ENCODE measurements at places on chromosomes 2 and 18. TPM values are rescaled to one million over a fixed set of nuclear protein-coding genes. Genes with fewer than 3 reads are reported as not detected.

TTN gene
- not detected for total RNA-seq

CYP26B1 gene
- 0.32 TPM for total RNA-seq

IMPACT gene
- total RNA-seq: 61.5 TPM

DNAJC5G gene
- not detected for total RNA-seq

REG3A gene
- not detected for total RNA-seq

RPIA gene
- 3.0 TPM for total RNA-seq

MATN3 gene
- 0.25 TPM for total RNA-seq

BMP10 gene
- total RNA-seq: not detected

NR4A2 gene
- 1.1 TPM for total RNA-seq

CGREF1 gene
- total RNA-seq: 19.2 TPM

OXER1 gene
- total RNA-seq: not detected

GALNT3 gene
- not detected for total RNA-seq

FRZB gene
- 0.32 TPM for total RNA-seq

IFIH1 gene
- 1.6 TPM for total RNA-seq

C1QL2 gene
- total RNA-seq: not detected

RAB1A gene
- 120 TPM for total RNA-seq

VIT gene
- total RNA-seq: not detected

PRKAG3 gene
- not detected for total RNA-seq
